ENCODE measurements at places on chromosomes 12 and 14.

DNA sequence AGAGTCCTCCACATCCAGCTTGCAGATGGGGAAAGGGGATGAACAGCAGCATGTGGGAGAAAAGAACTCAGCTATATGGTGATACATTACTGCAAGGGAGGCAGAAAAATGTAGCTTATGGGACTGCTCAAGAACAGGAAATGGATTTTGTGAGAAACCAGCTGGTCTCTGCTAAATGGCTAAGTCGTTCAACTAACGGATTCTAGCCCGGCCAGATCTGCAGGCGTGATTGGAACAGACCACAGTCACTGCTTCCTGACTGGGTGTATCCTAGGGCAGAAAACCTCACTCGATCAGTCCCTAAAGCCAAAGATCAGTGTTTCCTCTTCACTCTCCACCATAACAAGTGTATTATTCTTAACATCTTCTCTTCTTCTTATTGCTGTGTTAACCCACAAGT is 8.1 kb upstream of the PTGDR start:
- DNase-seq, result no peak

DNA sequence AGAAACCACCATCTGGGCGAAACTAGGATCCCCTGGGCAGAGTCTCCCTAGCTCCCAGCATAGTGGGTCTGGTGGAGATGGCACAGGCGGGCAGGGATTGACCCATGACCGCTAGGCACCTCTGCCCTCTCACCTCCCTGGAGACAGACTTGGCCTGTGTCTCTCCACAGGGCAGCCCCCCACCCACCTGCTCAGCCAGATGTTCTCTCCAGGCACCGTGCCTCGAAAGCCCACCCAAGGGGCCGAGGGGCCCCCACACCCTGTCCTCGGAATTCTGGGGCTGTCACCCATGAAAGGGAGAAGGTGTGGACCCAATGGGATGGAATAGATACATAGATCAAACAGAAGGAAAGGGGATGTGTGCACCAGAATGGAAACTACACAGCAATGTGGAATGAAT is 229.1 kb upstream of the RTL1 start:
- peak; percentile 32 for DNase-seq

DNA sequence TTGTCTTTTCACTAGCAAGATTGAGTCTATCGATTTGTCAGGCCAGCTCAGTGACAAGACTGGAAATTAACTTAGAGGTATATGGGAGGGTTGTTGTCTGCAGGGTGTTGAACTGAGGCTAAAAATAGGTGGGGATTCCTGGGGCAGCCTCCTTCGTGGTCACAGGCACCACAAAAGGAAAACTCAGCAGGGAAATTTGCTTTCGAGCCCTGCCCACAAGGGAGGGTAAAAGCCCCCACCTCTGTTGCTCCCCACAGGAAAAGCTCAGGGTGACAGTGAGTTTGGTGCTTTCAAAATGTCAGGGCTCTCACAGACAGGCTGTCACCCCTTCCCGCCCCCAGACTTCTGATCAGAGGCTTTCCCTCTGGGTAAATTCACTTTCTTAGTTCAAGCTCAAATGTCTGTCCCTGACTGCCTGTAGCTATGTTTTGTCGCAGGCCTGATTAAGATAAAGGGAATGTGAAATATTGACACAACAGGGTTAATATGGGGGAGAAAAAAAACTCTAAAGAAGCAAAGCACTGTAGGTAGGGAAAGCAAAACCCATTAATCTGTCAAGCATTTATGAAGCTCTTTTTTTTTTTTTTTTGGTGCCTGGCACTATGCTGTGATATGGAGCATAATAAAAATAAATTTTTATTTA is 11.7 kb upstream of the NFKBIA start:
- DNase-seq, result no peak

GRCh38 chr14:28629328-28630004 is 137.1 kb upstream of the FOXG1 start:
- DNase-seq, result no peak

DNA sequence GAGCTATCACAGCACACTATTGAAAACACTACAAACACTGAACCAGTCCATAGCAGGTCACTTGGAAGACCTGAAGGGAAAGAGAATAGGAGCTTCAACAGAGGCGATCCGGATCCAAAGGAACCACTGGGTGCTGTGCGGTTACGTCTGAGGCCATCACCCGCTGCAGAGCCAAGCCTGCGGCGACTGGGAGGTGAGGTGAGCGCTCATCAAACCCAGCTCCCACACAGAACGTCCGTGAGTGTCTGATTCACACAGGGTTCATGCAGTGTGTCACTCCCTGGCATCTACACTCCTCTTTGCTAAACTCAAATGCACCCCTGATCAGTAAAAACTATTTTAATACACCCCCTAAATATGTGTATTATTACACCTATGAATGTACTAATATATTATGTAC is 64.1 kb downstream of the TMEM132D start:
- no peak for DNase-seq

GRCh38 chr12:109212460-109213115 is 96.2 kb downstream of the ACACB start:
- no peak for DNase-seq

GRCh38 chr12:111745211-111745610 is 21.5 kb upstream of the ALDH2 start:
- DNase-seq, result no peak

GRCh38 chr12:79597910-79598309 is 92.9 kb downstream of the PAWR start:
- DNase-seq, result no peak

DNA sequence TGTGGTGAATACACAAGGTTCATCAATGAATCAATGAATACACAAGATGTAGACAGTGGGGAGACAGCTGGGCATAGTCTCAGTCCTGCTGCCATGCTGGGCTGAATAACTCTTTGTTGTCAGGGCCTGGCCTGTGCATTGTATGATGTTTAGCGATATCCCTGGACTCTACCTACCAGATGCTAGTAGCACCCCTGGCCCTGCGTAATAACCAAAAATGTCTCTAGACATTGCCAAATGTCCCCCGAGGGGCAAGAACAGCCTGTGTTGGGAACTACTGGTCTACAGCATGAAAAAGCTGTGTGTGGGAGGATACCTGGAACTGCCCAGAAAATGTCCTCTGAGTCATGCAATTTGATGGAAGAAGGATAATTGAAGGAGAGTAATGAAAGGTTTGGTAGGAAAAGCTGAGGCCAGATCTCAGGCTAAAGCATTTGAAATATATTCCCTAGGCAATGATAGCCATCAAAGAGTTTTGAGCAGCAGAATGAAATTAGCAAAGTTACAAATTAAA is 128.2 kb downstream of the TMEM30B start:
- no peak for DNase-seq

DNA sequence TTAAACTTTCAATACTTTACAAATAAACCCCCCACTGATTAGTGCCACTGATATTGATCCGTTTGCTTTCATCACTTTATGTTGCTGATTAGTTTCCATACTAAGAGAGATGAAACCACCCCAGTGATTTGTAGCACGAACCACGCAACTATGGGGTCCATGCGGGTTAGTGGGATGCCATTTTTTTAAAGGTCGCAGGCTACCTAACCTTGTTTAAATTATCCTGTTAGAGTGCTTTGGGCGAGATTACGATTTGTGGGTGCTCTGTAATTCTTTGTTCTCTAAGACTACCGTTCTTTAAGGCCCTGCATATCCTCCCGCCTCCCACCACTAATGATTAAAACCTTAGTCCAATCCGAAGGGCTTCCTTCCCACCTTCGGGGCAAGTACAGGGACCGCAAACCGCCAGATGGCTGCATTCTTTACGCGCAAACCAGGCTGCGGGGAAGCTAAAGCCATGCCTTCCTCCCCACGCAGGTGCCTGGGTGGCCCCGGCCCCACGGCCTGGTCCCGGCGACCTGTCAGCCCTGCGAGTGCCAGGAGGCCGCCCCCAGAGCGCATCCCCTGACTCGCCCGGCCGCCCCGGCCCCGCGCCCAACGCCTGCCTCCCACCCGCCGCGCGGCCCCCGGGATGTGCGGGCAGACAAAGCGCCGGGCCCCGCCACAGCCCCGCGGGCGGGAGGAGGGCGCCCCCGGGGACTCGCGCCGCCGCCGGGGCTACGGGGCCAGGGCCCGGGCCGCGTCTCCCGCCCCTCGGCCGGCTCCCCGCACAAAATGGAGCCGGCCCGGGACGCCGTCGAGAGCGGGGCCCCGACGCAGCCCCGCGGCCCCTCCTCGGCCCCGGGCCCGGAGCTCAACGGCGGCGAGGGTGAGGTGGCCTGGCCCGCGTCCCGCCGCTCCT is 759 bp downstream of the NFYB start:
- DNase-seq, result peak; percentile 70

- no peak for DNase-seq
These were observed 45.5 kb upstream of the FAR2 start for GRCh38 chr12:29103539-29103974.

- no peak for DNase-seq
These were observed 87.1 kb downstream of the FBXL14 start for GRCh38 chr12:1507308-1507707.

DNA sequence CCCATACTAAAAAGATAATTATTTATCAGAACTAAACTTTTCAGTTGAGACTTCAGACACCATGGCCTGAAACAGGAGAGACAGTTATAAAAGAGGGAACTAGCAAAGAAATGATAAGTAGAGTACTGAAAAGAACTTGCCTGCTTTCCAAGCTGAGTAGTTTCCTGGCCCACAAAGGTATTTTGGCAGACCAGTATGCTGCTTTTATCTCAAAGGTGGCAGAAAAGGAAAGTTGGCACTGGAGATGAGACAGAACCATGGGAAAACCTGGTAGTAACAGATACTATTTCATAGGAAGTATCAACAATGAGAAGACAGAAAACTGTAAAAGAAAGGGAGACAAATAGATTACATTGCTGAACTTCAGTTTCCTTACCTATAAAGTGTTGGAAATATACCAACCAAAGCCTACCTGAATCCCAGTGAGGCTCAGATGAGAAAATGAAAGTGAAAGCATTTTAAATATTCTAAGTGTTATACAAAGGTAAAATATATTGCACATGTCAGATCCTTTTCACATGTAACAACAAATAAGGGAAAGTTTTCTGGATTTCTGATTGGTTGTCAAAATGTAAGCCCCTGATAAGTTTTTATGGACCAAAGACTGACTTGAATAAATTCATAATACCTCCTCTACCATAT is 155.3 kb upstream of the FSCB start:
- no peak for DNase-seq

DNA sequence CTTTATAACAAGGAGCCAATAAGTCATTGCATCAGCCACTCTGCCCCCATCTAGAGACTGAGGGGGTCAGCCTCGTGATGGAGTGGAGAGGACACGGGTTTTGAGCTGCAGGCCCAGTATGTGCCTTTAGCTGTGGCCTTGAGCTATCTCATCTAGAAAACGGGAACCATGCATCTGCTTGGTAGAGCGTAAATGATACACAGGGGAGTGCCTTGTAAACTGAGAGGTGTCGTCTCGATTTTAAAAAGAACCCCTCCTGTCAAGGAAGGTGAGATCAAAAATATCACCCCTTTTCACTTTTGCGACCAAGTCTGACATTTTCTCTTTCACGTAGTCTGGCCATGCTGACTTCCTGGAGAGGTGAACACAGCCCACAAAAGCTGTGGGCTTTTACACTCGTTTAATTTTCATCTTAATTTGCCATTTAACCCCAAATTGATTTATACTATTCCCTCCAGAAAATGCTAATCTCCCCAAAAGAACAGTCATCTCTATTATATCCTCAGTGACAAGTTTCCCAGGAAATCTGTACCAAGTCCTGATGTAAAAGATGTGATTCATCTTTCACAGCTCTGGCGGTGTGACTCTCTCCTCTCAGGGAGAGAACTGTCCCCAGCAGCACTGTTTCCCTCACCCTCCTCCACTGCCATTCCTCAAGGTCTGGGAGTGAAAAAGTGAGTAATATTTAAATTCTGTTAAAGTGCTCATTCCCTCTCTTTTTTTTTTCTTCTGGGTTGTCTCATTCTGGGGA is 30.6 kb downstream of the VCPKMT start:
- DNase-seq, result no peak

DNA sequence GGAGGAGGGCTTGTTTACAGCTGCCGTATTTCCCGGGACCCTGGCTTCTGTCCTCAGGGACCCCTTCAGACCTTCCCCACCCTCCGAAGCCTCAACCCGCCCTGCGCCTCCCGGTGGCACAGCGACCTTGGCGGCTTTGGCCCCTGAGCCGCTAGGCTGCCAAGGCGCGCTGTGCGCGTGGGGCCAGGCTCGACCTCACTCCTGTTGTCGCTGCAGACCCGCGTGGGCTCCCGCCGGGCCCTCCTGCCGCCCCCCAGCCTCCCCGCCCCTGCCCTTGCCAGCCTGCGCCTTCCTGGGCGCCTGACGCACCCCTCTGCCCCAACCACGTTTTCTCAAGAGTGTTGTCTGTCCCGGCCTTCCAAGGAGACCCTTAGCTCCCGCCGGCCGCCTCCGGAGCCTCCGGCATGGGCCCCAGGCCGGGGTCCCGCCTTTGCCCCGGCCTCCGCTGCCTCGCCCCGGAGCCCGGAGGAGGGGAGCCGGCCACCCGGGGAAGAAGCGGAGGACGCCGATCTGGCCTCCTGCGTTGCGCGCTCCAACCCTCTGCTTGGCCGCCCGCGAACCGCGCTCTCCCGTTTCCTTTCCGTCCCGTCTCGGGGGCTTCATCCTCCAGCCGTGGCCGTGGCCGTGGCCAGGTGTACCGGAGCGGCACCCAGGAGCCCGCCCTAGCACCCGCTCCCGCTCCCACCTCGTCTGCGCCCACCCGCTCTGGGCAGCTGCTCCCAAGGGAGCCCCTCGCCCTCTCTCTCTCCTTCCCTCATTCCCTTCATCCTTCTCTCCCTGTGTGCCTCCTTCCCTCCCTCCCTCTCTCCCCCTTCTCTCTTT is 19.9 kb downstream of the PPP2R5C start:
- peak; percentile 57 for DNase-seq
